Stimulated activated CD4-positive, alpha-beta T cell treated with anti-CD3 and anti-CD28 coated beads, Interleukin-1b, Interleukin-23, amount 100 ng/mL, for 48 hours (primary cell): ENCODE measurements at places on chromosomes 7 and 10.
A peak's percentile ranks its signal among the peaks of the same experiment; 100 is the strongest.

DNA sequence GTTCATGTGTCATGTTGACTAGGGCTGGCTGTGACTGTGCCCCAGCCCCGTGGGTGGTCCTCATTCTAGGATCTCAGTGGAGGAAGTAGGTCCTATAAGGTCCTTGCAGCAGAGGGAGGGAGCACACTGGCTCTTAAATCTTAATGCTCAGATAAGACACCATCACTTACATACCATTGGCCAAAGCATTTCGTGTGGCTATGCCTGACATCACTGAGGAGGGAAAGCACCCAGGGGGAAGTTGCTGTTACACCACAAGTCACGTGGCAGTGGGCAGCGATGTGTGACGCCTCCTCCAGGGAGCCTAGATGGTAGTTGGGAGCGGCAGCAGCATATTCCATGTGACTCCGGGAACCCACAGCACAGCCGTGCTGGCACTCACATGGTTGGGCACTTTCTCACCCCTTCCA, 224.7 kb upstream of the SH2B2 start:
- DNase-seq, result no peak

- no peak for DNase-seq
These were observed 36.6 kb downstream of the ATRNL1 start for GRCh38 chr10:115129752-115130151.

GRCh38 chr10:15620836-15621515, 98.7 kb downstream of the ITGA8 start:
- DNase-seq, result no peak

GRCh38 chr7:48180981-48181380, 9.7 kb downstream of the ABCA13 start:
- DNase-seq, result no peak

GRCh38 chr10:6514844-6515780, 65.0 kb downstream of the PRKCQ start:
- DNase-seq, result no peak

GRCh38 chr7:110592557-110592956, 498.4 kb upstream of the LRRN3 start:
- DNase-seq, result no peak

DNA sequence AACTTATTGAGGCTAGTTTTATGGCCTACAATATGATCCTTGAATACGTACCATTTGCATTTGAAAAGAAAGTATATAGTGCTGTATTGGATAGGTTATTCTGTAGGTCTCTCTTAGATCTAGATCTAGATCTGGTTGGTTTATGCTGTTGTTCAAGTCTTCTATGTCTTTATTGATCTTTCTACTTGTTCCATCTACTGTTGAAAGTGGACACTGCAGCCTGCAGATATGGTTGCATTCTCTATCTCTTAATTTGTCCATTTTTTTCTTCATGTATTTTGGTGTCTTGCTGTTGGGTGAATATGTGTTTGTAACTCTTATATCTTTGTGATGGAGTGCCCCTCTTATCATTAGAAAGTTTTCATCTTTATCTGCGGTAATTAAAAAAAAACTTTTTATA, 139.4 kb upstream of the PCDH15 start:
- DNase-seq, result no peak

DNA sequence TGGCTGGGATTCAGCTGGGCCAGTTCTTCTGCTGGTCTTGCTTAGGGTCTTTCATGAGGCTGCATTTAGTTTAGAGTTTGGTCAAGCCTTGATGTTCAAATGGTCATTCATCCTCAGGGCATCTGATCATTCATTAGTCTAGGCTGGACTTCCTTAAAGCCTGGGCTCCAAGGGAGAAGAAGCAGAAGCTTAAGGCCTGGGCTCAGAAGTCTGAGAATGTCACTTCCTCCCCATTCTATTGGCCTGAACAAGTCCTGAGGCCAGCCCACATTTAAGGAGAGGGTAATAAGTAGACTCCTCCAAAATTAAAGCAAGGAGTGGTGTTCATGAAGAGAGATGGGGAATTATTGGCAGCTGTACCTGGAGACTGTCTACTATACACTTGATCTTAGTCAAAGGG, 193.2 kb upstream of the HABP2 start:
- DNase-seq, result no peak

DNA sequence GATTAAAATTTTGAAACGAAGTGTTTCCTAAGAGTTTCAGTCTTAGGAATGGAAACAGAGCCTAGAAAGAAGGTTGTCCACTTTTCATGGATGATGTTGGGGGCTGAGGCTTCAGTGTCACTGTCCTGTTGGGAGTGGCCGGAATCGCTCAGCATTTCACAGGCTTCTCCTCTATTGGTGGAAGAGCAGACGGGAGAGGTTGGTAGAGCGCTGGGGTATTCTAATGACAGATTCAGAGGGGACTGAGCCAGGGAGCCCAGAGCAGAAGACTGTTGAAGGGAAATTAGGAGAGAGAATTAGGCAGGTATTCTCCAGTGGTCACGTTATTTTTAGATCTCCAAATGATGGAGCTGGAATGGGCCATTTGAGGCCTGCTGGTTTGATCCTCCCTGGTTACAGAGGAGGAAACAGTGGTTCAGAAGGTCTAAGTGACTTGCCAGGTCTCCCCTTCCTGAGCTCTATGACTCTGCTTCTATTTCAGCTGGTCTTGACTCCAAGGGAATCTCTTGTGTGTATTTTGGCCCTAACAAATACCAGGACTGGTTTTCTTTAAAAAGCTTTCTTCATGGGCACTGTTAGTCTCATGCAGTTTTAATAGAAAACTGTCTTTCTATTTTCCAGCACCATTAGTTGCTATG, 35.7 kb upstream of the EEPD1 start:
- no peak for DNase-seq

- DNase-seq, result no peak
These were observed 19.8 kb downstream of the HNRNPA2B1 start for GRCh38 chr7:26180792-26181198.

- DNase-seq, result no peak
These were observed 47.4 kb upstream of the COMTD1 start for GRCh38 chr10:75283078-75283670.

- DNase-seq, result peak; percentile 59
These were observed 181.0 kb downstream of the LRRC4 start for GRCh38 chr7:127850195-127850594.

DNA sequence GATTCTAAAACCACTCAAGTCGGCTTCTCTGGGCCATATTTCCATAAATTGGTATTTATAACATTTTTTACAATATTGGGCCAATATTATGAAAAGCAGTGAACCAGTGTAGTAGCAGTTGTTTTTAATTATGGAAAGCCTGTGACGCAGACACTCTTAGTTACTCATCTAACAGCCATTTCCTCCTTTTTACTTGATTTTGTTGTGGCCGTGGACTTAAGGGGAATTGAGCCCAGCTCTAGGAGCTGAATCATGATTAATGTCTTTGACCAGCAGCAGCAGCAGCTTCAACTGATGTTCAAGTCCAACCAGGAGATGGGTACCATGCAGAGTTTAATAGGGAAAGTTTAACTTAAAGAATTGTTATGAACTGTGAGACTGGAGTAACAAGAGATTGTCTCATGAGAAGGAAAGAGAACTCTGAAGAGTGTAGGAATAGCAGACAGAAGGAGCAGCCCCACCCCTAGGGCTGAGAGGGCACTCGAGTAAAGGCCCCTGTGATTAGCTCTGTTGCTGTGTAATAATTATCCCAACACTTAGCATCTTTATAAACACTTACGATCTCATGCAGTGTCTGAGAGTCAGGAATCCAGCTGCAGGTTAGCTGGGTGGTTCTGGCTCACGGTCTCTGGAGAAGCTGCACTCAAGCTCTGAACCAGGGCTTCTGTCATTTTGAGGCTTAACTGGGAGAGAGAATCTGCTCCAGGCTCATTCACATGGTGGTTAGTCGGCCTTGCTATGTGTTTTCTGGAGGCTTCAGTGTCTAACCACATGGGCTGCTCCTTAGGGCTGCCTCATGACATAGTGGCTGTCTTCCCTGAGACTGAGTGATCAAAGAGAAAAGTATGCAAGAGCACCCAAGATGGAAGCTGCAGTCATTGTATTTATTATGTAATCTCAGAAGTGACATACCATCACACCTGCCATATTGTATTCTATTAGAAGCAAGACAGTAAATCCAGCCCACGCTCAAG, 4.6 kb downstream of the LANCL2 start:
- no peak for DNase-seq

GRCh38 chr10:124917428-124918190, 24.3 kb upstream of the ZRANB1 start:
- DNase-seq, result peak; percentile 19

DNA sequence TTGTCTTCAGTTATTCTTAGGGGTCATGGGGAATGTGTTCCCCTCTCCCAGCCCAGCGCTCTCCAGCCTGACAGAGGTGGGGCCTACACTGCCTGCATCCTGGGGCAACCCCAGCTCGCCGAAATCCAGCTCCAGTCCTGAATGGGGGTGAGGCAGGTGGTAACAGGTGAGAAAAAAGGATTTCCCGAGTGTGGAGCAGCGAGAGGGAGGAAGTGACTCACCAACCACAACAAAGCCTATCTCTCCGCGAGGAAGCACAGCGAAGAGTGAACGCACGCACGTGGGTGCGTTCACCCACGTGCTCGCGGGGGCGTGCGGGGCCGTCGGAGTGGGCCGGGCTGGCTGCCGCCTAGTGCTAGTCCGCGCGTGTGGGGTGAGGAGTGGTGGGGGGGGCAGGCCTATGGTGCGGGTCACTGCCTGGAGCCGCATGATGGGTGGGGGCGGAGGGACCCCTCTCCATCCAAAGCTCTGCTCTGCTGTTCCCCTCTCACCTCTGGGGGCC, 855 bp upstream of the PALD1 start:
- DNase-seq, result peak; percentile 79

DNA sequence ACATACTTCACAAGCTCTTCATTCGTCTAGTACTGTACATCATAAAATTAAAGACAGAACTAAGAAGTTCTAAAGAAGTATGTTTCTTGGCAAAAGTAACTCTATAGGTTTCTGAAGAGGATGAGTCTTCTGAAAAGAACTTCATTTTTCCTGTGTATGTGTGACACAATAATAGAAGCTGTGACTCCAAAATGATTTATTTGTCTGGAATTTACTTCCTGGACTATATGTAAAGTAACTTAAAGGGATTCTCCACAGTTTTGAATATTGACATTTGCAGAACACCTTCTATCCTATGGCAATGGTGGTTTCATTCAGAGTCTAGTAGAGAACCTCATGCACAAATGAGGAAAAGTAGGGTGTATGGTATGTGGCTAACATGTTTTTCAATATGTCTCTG, 19.8 kb upstream of the CLDN12 start:
- no peak for DNase-seq

DNA sequence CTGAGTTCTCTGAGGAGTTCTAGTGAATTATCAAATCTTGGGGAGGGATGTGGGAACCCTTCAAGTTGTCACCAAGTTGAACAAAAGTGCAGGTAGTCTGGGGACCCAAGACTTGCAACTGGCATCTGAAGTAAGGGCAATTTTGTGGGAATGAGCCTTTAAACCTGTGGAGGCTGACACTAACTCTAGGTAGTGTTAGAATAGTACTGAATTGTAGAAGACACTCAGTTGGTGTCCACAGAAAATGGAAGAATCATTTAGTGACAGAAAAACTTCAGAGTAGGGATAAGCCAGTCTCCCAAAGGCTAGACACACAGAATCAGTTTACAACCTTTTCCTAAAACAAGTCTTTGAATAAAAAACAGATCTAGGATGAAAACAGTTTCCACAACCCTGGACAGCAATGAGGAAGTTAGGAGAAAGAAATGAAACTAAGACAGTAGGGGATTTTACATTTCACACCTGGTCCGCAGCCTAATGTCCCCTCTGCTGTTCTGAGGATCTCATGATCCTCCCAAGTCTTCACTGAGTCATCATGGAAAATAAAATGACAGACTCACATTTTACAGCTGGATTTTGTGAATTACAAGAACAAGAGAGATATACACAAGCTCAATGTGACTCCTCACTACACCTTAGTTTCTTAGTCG, 23.0 kb upstream of the ING3 start:
- no peak for DNase-seq

GRCh38 chr7:101884671-101885596, 67.5 kb downstream of the CUX1 start:
- no peak for DNase-seq

GRCh38 chr10:78802431-78802830, 266.3 kb upstream of the ZMIZ1 start:
- no peak for DNase-seq

DNA sequence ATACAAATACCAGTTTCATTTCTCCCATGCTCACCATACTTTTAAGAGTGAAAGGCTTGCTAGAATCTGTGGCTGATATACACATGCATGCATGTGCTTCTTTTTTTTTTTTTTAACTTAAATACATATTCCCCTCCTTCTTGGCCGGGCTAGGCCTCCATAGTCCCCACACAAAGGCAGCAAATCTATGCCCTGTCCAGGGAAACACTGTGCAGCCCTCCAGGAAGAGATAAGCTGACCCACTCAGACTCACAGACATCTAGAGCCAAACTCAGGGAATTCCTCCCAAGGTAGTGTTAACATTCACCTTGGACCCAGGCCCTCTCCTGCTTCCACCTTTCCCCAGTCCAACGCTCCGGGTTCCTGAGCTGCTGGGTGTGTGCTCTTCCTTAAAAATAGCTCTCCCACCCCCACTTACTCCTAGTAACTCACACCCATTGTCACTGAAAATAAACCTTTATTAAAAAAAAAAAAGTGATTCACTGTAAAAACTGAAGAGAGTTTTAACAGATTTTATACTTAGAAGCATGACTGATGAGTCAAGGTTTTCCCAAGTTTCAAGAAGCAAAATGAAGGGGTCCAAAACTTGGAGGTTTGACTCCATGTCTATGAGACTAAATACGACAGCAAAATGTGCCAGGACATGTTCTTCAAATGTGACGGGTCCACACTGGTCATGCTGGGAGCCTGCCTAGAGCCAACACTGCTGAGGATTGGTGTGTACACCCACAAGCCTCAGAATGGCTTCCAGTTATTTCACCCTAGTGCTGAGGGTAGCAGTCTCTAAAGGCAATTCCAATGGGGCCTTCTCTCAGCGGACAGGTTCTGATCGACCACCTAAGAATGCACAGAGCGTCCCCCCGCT, 159.5 kb downstream of the GLI3 start:
- no peak for DNase-seq

DNA sequence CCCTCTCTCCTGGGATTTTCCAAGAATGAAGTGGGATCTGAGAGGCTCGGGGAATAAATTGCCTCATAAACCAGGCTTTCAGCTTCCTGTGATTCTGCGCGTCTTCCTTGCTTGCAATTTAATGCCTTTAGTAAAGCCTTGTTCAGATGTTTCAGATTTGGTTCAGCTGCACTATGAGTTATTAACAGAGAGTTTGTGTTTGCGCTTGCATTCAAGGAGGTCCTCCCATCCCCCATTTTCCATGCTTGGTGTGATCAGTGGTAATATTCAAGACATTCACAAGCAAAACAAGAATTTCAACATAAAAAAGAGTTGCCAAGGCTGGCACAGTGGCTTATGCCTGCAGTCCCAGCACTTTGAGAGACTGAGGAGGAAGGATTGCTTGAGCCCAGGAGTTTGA, 1068.9 kb downstream of the TYW1 start:
- DNase-seq, result no peak
